ENCODE measurements at places on chromosomes 13 and 19.

GRCh38 chr13:95247852-95248251 lies 53.4 kb downstream of the ABCC4 start:
- H3K27me3 ChIP-seq: peaks cover 2% of the 10 kb centered on the region
- H3K36me3 ChIP-seq: no peaks in the 10 kb centered on the region
- no peak for DNase-seq
- H3K4me3 ChIP-seq: no peak overlapping the region
- no peak overlapping the region for H3K27ac ChIP-seq

GRCh38 chr19:16457954-16458331 lies 13.8 kb downstream of the EPS15L1 start:
- H3K4me3 ChIP-seq: no peak overlapping the region
- peak overlapping the region; percentile 19 for H3K27ac ChIP-seq
- no peaks in the 10 kb centered on the region for H3K27me3 ChIP-seq

DNA sequence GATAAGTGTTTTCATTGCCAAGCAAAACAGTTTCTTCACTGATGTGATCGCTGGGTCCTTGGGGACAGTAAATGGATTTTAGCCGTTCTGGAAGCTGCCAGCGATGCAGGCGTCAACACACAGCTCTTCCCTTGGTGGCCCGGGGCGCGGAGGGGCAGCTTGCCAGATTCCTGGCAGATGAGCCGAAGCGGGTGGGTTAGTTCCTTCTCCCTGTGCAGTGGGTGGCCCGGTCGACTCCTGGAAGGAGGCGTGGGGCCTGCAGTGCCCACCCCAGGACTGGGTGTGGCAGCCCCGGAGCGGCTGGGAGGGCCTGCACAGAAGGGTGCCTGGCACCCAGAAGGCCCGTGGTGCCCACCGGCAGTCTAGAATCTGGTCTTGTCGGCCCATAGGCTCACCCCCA lies 69.0 kb downstream of the KDM4B start:
- no peaks in the 10 kb centered on the region for H3K27me3 ChIP-seq
- H3K27ac ChIP-seq: no peak overlapping the region
- peaks cover 23% of the 10 kb centered on the region for H3K36me3 ChIP-seq
- H3K4me3 ChIP-seq: no peak overlapping the region
- peaks cover 8% of the 10 kb centered on the region for H3K4me1 ChIP-seq

GRCh38 chr19:39405958-39406655 lies 540 bp upstream of the ZFP36 start:
- H3K27me3 ChIP-seq: no peaks in the 10 kb centered on the region
- H3K36me3 ChIP-seq: peaks cover 4% of the 10 kb centered on the region
- peak overlapping the region; percentile 96 for H3K27ac ChIP-seq
- H3K4me3 ChIP-seq: peak overlapping the region; percentile 74
- peaks cover 45% of the 10 kb centered on the region for H3K4me1 ChIP-seq

GRCh38 chr13:112680741-112681360 lies 9.0 kb upstream of the ATP11A start:
- H3K27me3 ChIP-seq: no peaks in the 10 kb centered on the region
- no peak overlapping the region for H3K4me3 ChIP-seq
- no peak for DNase-seq
- peaks cover 13% of the 10 kb centered on the region for H3K4me1 ChIP-seq
- no peak overlapping the region for H3K27ac ChIP-seq

GRCh38 chr19:35554076-35554475 lies 8.7 kb downstream of the TMEM147 start:
- H3K4me3 ChIP-seq: no peak overlapping the region
- no peak overlapping the region for H3K27ac ChIP-seq
- H3K36me3 ChIP-seq: no peaks in the 10 kb centered on the region
- peaks cover 47% of the 10 kb centered on the region for H3K27me3 ChIP-seq
- H3K4me1 ChIP-seq: peaks cover 4% of the 10 kb centered on the region
- DNase-seq: no peak

DNA sequence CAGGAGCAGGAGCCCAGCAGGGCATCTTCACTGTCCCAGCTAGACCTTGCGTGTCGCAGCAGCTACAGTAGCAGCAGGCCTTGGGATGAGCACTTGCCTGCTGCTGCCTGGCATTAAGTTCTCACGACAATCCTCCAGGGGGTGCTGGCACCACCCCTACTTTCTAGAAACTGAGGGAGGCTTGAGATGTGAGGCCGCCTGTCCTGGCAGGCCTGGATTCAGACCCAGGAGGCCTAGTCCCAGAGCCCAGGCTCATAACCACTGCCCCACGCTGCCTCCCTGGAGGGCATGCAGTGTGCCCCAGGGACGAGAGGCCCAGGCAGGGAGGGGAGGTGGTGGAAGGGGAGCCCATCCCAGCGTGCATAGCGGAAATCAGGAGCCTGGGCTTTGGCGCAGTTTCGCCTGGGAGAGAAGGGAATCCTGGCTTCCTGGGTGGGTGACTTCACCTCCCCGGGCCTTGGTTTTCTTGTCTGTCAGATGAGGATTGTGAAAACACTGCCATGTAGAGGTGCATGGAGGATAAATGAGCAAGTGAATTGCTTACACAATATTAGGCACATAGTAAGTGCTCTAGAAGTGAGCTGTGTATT lies 26.1 kb downstream of the PPP5C start:
- H3K4me3 ChIP-seq: no peak overlapping the region
- H3K27ac ChIP-seq: peak overlapping the region; percentile 56
- no peaks in the 10 kb centered on the region for H3K27me3 ChIP-seq
- H3K4me1 ChIP-seq: peaks cover 16% of the 10 kb centered on the region
- peaks cover 15% of the 10 kb centered on the region for H3K36me3 ChIP-seq
- no peak for DNase-seq

GRCh38 chr19:6091771-6092291 lies 18.5 kb downstream of the RFX2 start:
- peak overlapping the region; percentile 62 for H3K4me3 ChIP-seq
- no peaks in the 10 kb centered on the region for H3K36me3 ChIP-seq
- peak overlapping the region; percentile 86 for H3K27ac ChIP-seq

- no peak overlapping the region for H3K4me3 ChIP-seq
- no peaks in the 10 kb centered on the region for H3K36me3 ChIP-seq
- peaks cover 4% of the 10 kb centered on the region for H3K4me1 ChIP-seq
- no peak overlapping the region for H3K27ac ChIP-seq
- H3K27me3 ChIP-seq: no peaks in the 10 kb centered on the region
- DNase-seq: no peak
These were observed 265.3 kb upstream of the STARD13 start for GRCh38 chr13:33550885-33551284.

GRCh38 chr13:20181188-20181587 lies 11.6 kb downstream of the GJB2 start:
- H3K27me3 ChIP-seq: no peaks in the 10 kb centered on the region
- no peak overlapping the region for H3K4me3 ChIP-seq
- peaks cover 2% of the 10 kb centered on the region for H3K36me3 ChIP-seq
- no peak for DNase-seq
- H3K4me1 ChIP-seq: peaks cover 13% of the 10 kb centered on the region
- no peak overlapping the region for H3K27ac ChIP-seq

DNA sequence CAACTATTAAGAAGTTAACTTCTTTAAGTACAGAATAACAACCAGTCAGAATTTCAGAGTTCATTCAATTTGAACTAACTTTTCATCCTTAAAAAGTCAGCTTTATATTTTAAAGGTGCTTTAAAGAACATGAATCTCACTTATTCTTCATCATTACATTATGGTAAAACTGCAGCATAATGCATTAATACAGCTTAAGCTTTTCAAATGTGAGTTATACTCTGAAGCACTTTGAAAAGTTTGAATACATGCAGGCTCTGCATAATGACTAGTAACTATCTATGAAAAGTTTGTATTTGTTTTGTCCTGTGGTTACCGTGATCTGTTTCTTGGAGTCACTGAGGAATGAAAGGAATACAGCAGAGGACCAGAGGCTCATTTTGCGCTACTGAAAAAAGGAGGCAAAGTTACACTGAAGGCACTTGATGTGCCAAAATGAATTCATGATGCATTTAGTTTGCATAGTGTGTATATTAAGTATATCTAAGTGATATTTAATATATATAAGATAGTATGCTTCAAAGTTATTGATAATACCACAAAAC lies 4.1 kb downstream of the PCDH17 start:
- no peak for DNase-seq
- H3K36me3 ChIP-seq: peaks cover 3% of the 10 kb centered on the region
- H3K27me3 ChIP-seq: peaks cover 32% of the 10 kb centered on the region
- H3K4me3 ChIP-seq: peak overlapping the region; percentile 20
- H3K27ac ChIP-seq: no peak overlapping the region

DNA sequence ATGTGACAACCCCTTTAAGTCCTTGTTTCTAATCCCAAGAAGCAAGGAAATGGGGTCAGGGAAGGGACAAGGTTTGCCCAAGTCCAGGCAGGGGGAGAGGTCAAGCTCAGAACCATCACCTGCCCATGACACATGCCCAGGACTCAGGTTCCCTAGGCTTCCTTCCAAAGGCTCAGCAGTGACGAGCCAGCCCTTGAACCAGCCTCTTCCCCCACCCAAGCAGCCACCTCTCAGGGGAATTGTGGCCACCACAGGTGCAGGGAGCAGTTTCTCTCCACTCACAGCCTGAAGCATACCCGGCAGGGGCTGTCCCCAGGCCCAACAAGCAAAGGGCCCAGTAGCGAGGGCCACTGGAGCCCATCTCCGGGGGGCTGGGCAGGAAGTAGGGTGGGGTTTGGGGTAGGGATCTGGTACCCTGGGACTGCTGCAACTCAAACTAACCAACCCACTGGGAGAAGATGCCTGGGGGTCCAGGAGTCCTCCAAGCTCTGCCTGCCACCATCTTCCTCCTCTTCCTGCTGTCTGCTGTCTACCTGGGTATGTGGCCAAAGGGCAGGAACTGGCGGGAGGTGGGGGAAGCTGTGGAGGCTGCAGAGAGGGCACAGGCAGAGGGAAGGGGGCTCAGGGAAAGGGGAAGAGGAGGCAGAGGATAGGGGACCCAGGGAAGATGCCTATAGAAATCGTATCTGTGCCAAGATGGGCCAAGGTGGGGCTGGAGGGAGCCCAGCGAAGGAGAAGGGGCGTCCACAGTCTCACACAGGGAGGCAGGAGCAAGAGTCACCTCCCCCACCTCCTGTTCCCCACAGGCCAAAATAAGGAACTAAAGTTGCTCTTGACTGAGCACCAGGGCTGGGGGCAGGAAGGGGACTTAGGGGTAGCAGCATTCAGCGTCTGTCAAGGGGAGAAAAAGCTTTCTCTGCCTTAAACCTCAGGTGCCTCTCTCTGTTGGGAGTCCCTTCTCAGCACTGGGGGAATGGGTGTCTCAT lies at the start of gene CD79A:
CD79A (plus strand) TSS at position 433 of the 986 bp plus-strand sequence; CDS start at position 459, 26 bp downstream.
- no peak within 1 kb of the TSS for H3K27ac ChIP-seq
- DNase-seq: no peak
- H3K27me3 ChIP-seq: peaks cover 37% of the 10 kb centered on the region
- no peaks in the 10 kb centered on the region for H3K36me3 ChIP-seq
- peaks cover under 1% of the 10 kb centered on the region for H3K4me1 ChIP-seq

- H3K4me1 ChIP-seq: no peaks in the 10 kb centered on the region
- DNase-seq: no peak
- H3K4me3 ChIP-seq: no peak overlapping the region
These were observed 35.4 kb downstream of the GSX1 start for GRCh38 chr13:27827646-27828045.

GRCh38 chr19:44869733-44870470 lies 21.2 kb upstream of the TOMM40 start:
- no peak for DNase-seq
- no peaks in the 10 kb centered on the region for H3K27me3 ChIP-seq
- no peak overlapping the region for H3K4me3 ChIP-seq
